RPMI7951 (cell line): ENCODE measurements at places on chromosomes 13 and 19. TPM values are rescaled to one million over a fixed set of nuclear protein-coding genes. Genes with fewer than 3 reads are reported as not detected.

GRCh38 chr13:66657165-66657881 is 572.8 kb downstream of the PCDH9 start:
- peak; percentile 18 for DNase-seq

DNA sequence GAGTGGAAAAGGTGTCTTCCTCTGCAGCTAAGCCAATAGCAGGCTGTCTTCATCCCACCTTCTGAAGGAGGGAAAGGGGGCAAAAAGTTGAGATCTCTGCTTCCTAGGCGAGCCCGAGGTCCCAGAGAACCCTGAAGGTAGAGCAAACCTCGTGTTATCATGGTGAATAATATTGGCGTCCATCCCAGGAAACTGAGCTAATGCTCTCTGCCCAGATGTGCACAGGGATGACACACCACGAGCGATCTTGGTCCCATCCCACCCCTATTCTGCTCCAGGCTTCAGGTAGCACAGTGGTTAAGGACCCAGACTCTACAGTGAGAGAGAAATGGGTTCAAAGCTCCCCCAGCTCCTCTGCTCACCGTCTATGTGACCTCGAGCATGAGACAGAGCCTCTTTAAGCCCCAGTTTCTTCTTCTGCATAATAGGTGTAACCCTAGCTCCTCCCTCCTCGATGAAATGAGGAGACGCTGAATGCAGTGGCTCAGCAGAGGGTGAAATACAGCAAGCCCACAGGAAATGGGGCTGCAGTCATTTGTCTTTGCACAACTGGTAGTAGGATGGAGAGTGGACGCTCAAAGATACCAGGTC is 9.9 kb upstream of the CEACAM20 start:
- peak; percentile 49 for DNase-seq

GRCh38 chr19:11426656-11427055 is 7.5 kb upstream of the RGL3 start:
- no peak for DNase-seq

DNA sequence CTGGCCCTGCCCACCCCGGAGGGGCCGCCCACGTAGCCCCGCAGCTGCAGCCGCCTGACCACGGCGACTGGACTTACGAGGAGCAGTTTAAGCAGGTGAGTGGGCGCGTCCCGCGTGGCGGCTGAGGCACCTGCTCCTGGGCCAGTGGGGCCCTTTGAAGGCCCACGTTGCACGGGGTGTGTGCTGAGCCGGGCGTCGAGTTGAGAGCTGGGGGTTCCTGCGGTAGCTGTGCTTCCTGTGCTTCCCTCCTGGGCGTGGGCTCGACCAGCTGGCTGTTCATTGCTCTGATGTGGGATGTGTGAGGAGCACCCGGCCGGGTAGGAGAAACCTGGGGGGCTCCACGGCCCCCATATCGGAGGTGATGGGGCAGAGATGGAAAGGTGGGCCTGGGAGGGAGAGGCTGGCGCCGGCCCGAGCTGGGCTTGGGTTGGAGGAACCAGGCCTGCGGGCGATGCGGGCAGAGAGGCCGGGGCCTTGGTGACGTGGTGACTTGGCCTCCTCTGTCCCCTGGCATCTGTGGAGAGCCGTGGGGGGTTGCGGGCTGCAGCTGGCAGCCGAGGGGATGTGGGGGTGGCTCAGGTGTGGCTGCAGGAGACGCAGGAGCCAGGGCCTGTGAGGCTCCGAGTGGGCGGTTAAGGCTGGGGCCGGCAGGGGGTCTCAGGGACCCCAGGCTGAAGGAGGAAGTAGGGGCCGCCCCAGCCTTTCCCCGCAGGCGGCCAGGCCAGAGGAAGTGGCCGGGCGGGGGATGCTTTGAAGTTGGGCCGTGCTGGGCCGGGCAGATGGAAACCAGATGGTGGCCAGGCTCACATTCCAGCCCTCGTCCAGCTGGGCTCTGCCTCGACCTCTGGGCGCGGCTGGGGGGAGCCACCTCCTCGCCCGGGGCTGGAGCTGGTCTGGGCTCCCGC is 7.1 kb downstream of the ARID3A start:
- DNase-seq, result peak; percentile 98

- no peak for DNase-seq
Observed at GRCh38 chr13:41934120-41934519, 26.8 kb downstream of the VWA8 start.

LHB gene
- 0.68 TPM in 1 of 2 replicates, not detected in the other for total RNA-seq
